ENCODE measurements at places on chromosomes 12 and 14.

GRCh38 chr12:65086236-65086635, 34.9 kb downstream of the WIF1 start:
- DNase-seq, result no peak

- DNase-seq, result no peak
Measured at GRCh38 chr14:61551384-61551783, 143.9 kb upstream of the HIF1A start.

- DNase-seq, result no peak
Measured at GRCh38 chr12:44544018-44544417, 332.1 kb downstream of the NELL2 start.

DNA sequence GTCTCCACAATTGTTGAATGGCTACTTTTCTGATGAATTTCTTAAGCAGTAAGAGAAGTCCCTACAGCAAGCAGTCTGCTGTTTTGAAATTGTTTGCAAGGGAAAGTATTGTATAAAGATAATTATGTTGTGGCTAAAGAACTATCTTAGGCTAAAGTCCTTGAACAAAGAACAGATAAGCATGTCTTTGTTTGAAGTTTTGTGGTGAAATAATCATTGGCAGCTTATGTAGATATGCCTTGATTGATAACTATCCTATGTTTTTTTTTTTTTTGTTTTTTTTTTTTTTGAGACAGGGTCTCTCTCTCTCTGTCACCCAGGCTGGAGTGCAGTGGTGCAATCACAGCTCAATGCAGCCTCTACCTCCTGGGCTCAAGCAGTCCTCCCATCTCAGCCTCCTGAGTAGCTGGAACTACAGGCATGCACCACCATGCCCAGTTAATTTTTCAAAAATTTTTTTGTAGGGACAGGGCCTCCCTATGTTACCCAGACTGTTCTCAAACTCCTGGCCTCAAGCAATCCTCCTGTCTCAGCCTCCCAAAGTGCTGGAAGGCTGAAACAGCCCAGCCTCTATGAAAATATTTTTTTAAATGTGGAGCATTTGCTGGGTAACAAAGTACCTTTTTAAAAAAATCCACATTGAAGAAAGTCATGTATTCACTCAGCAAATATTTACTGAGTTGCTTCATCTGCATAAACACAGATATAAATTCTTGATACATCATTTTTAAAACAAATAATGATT, 80.8 kb downstream of the LLPH start:
- DNase-seq, result no peak

DNA sequence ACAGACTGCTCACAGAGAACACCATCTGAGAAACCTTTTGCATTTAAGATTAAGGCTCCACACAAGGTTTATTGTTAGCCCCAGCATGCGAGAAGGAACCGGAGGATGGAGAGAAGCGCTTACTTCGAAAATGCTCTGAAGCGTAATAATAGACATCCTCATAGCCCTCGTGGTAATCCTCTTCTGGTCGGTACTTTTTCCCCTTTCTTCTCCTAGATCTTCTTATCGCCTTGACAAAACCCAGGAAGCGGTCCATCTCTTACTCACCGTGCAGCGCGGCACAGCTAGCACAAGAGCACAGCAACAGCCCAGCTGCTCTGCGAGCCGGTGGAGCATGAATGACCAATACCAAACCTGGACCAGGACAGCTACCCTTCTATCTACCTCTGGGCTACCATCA, 125.1 kb upstream of the GRIP1 start:
- DNase-seq, result no peak

All from NCI-H1048 (cell line).